ENCODE measurements at places on chromosomes 16 and 17.

GRCh38 chr17:53844491-53845107 lies 21.9 kb downstream of the KIF2B start:
- DNase-seq: no peak

GRCh38 chr17:10805911-10806310 lies 2.0 kb upstream of the TMEM238L start:
- DNase-seq: no peak

GRCh38 chr17:30336369-30337171 lies 2.7 kb upstream of the TMIGD1 start:
- DNase-seq: no peak

DNA sequence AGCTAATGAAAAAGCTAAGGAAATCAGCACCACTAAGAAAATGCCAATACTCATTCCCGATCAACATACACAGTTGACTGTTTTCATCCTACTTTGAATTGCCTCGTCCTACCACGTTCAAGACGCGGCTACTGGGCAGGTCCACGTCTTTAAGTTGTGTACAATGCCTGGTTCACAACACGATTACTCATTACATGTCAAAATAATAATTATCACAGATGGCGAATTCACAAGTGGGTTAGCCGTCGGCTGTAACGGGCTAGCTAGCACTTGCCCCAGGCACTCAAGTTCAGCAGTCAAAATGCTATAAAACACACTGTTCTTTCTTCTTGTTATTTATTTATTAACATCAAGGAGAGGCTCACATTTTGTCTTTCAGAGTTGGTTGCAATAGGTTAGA lies 124.2 kb downstream of the ZFHX3 start:
- DNase-seq: no peak

DNA sequence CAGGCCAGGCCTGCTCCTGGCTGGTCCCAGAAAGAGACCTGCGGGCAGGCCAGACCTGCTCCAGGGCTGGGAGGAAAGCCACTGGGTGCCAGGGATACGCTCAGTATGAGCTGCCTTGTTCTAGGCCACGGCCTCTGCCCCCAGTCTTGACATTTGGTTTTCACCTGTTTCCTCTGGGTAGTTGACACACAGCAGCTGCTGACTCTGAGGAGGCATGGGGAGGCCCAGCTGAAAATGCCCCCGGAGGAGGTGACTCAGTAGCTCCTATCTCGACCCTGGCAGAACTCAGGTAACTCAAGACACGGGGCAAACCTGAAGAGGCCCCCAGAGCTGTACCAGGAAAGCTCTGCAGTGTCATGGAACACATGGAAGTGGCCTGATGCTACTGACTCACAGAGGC lies 13.9 kb upstream of the ADGRG1 start:
- no peak for DNase-seq

- no peak for DNase-seq
Observed at GRCh38 chr17:559551-560431, 154.8 kb downstream of the VPS53 start.

GRCh38 chr17:3735515-3735914 lies 11.8 kb downstream of the HASPIN start:
- DNase-seq: no peak

DNA sequence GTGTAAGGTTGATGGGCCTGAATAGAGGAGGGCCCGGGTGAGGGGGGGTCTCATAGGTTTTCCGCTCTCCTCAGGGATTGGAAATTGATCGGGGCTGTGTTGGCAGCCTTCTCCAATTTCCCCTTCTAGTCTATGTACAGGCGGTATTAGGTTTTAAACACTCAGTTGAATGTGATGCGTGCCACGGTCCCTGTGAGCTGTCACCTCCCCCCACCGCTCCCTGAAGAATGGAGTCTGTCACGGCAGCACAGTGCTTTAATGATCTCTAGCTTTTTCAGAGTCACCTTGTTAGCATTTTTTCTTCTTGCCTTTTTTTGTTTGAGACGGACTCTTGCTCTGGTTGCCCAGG lies 800 bp downstream of the COX4I1 start:
- no peak for DNase-seq

- no peak for DNase-seq
Observed at GRCh38 chr16:80002261-80002660, 401.7 kb upstream of the MAF start.

GRCh38 chr16:4517812-4518680 lies 20.5 kb downstream of the CDIP1 start:
- DNase-seq: no peak

GRCh38 chr17:75116737-75117136 lies 7.0 kb downstream of the ARMC7 start:
- DNase-seq: no peak

GRCh38 chr16:15538507-15538906 lies 104.1 kb downstream of the BMERB1 start:
- no peak for DNase-seq

- no peak for DNase-seq
Observed at GRCh38 chr17:43003542-43004172, 2.9 kb upstream of the IFI35 start.

DNA sequence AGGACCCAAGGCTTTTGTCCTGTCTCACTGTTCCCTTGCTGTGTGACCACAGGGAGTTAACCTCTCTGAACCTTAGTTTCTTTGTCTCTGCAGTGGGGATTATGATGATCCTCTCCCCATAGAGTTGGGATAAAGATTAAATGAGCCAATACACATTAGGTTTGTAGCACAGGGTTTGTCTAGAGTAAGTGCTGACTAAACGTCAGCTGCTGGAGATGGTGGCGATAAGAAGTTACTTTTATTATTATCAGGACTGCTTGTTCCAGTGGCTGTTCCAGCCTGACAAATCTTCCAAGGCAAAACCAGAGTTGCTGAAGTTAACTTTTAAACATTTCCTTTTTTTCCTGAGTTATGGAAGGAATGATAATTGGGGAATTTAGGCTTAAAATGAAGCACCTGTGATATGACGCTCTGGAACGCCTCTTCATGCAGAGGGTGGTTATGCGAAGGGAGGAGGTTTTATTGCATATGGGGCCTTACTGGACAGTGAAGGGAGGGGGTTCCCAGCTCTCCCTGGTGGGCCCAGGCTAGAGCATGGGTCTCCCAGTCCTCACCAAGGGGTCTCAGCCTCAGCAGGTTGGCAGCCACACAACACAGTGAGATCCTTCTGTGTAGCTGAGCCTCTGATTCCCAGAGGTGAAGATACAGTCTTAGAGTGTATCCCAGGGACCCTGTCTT lies 35.8 kb downstream of the PLCG2 start:
- DNase-seq: no peak

DNA sequence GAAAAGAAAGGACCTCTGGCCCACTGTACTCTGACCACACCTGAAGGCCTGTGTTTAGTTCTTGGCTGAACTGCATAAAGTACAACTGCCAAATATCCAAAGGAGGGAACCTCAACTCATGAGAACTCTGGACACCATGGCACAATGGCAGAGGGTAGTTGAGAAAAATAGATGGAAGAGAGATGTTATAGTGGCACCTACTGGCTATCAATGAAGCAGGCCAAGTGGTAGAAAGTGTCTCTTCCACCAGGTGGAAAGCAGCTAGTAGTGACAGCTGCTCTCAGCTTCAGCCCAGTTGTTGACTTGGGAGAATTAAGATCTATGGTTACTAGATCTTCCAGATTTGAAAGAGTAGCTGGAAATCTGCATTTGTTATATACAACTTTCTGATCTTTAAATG lies 3.2 kb downstream of the MED31 start:
- no peak for DNase-seq

DNA sequence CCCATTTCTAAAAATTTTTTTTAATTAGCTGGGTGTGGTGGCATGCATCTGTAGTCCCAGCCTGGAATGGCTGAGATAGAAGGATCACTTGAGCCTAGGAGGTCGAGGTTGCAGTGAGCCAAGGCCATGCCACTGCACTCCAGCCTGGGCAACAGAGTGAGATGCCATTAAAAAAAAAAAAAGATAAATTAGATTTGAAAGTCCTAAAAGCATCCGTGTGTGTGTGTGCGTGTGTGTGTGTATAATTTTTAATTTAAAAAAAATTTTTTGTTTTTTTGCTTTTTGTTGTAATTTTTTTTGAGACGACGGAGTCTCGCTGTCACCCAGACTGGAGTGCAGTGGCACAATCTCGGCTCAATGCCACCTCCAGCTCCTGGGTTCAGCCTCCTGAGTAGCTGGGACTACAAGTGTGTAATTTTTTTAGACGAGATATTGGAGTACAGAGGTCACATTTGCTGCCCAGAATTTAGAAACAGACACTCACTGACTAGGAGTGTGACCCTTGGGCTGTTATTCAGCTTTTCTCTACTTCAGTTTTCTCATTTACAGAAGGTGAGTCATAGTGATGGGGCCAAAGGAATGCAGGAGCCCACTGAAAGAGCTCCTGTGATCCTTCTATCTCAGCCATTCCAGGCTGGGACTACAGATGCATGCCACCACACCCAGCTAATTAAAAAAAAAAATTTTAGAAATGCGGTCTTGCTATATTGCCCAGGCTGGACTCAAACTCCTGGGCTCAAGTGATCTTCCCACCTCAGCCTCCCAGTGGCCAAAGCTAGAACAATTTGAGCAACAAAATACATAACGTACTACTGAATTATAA lies 25.5 kb upstream of the TBX4 start:
- DNase-seq: no peak

- no peak for DNase-seq
Observed at GRCh38 chr17:39231091-39231561, 5.4 kb upstream of the STAC2 start.

- DNase-seq: no peak
Observed at GRCh38 chr16:64144617-64145016, 977.2 kb downstream of the CDH11 start.

DNA sequence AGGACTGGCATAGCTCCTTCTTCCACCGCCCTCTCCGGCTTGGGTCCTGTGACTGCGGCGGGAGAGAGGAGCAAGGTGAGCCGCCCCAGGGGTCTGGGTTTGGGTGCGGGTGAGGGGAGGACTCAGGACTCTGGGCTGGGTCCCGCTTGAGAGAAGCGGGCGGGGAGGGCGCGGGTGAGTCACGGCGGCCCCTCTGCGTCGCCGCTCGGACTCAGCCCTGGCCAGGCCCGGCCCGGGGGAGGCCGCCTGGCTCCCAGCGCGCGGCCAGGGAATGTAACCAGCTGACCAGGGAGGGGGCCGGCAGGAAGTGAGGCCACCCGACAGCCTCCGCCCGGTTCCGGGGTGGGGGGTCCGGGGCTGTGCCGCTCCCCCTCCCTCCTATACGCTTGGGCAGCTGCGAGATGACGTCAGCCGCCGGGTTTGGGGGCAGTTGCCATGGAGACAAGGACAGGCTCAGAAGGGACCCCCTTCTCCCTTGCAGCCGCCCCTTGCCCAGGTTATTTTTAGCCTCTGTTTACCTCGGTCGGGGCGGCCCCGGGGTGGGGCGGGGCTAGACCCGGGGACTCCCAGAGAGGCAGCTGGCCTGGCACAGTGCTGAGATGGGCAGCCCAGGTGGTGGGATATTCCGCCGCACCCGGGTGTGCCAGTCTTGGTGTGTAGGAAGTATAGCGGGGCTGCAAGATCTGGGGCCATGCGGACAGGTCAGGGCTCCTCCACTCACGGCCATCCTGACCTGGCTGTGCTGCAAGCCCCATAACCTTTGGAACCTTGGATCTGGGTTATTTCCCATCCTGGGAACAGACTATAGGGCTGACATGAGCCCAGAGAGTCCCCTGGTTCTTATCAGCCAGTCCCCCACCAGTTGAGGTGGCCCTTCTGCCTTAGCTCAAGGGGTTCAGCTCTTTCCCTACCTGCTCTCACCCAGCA lies 1.6 kb downstream of the RIPOR1 start:
- DNase-seq: peak; percentile 49

DNA sequence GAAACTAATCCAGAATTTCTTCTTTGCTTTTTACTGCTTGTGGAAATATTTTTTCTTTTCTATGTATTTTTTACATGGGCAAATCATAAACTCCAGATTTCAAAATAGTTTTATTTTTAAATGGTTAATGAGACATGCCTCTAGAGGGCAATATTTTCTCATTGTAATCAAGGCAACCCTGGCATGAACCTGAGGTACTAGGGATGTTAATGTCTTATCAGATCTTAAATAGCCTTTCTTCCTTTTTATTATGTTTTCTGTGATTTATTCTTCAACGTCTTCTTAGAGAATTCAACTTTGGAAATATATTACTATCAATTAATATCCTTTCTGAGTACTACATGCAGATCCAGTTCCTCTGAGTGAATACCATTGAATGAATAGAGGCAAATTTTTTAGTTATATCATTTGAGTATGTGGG lies 324.7 kb downstream of the BCAS3 start:
- DNase-seq: peak; percentile 33

DNA sequence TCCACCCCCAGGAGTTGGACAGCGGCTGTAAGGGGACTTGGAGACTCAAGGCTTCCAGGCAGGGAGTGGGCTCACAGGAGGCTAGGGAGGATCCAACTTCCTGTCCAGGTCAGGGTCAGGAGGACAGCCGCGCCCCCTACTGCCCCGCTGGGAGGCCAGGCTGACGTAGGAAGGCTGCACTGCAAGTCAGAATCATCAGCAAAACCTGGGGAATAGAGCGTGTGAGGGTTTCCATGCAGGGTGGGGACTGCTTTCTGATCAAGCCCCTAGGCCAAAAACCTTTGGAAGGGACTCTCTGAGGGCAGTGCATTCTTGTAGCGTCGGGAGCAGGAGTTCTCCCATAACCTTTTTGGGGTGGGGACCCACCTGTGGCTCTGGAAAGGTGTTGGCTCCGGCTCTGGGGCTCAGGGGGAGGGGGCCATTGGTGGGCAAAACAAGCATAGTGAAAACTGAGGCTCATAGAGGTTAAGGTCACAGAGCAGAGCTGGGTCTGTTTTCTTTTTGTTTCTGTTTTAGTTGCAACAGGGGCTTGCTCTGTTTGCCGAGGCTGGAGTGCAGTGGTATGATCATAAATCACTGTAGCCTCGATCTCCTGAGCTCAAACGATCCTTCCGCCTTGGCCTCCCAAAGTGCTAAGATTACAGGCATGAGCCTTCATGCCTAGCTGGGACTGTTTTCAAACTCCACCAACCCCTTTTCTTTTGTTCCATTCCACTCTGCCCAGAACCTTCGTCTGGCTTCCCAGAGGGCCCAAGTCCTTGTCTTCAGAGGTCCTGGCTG lies 22.1 kb downstream of the RAI1 start:
- no peak for DNase-seq

DNA sequence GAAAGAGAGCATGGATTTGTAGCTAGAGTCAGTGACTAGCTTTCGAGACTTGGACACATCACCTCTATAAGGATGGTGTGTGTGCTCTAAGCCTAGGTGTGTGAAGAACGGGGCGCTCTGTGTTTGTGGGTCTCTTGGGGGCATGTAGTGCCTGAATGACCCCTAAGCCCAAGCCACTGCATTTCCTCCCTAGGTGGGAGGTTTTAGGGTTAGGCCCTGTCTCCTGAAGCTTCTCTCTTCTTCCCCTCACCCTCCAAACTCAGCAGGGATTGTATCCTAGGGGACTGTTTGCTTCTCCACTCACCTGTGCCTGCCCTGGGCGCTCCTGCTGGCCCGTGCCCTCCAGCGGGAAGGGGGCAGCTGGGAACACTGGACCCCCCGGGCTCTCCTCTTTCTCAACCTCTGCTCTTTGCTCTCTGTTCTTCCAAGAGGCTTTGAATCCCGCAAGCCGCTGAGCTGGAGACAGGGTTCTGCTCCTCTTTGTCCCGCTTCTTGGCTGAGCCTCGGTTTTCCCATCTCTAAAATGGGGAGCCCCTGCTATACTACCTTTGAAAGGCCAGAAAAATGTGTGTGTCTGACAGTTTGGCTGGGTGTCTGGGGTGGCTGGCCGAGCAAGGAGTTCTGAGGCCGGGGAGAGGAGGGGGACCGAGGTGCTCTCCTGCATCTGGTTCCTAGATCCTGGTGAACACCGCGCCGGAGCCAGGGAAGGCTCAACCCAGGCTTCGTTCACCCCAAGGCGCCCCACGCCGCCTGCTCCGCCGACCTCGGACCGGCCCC lies 810 bp downstream of the CYGB start:
- DNase-seq: no peak

- no peak for DNase-seq
Observed at GRCh38 chr17:17538417-17539391, 42.5 kb upstream of the RASD1 start.

GRCh38 chr16:31704138-31704537 lies 169.5 kb upstream of the ZNF267 start:
- no peak for DNase-seq

Measured in amniotic stem cell (primary cell).